Astrocyte (in vitro differentiated cells and primary cell): ENCODE measurements at places on chromosomes 3 and 15. TPM values are rescaled to one million over a fixed set of nuclear protein-coding genes. Genes with fewer than 3 reads are reported as not detected.

KCNH8 gene
- 0.10 and 0.45 TPM in 2 replicates for total RNA-seq

MEIS2 gene
- total RNA-seq = 30.9 and 35.6 TPM in 2 replicates

RARRES1 gene
- 1.2 and 3.2 TPM in 2 replicates for total RNA-seq

- no peak for DNase-seq
Measured at GRCh38 chr15:40233727-40234577, 4.9 kb upstream of the PAK6 start.

DNA sequence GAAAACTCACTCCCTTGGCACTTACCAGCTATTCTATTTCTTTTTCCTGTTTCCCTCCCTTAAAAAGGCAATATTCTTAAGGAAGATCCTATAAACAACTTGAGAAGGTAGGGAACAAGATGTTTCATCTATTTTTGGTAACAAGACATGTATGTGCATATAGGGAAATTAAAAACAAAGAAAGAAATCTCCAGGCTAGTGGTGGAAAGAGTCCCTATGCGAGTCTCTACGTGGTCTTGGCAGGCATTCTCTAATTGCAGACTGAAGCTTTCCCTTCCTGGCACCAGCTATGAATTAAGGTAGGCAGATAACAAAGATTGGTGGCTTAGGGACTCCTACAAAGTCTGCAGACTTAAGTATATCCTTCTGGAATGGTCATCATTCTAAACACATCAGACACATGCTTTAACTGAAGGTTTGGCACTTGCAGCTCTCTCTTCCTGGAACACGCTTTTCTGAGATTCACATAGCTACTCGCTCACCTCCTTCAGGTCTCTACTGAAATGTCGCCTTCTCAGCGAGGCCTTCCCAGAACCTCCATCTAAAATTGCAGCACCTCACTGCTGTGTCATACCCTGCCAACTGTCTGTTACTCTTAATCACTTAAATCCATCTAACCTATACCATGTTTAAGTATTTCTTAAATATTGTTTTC lies 336.0 kb downstream of the VGLL3 start:
- no peak for DNase-seq

DNA sequence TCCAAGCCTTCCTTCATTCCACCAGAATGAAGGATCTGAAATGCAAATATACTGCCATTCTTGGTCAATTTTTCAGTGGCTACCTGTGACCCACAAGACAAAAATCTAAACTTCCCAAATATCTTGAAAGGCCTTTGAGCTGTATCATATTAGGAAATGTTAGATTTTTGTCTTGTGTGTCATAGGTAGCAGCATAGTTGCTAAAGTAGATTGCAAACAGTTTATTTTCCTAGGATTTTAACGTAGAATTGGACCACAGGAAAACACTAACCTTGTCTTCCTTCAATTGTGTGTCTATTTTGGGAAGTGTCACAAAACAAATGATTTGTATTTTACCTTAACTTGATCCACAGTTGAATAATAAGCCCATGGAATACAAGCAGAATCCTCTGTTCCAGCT lies 42.4 kb downstream of the CP start:
- peak; percentile 79 for DNase-seq

GRCh38 chr3:151283907-151284461 lies 5.6 kb upstream of the P2RY14 start:
- peak; percentile 86 for DNase-seq
